ENCODE measurements at places on chromosomes 16 and 17.

GRCh38 chr17:62760945-62761267, 47.2 kb downstream of the MARCHF10 start:
- H3K27me3 ChIP-seq, result no peaks in the 10 kb centered on the region
- H3K27ac ChIP-seq, result no peak overlapping the region
- H3K4me1 ChIP-seq, result peaks cover 8% of the 10 kb centered on the region

- no peaks in the 10 kb centered on the region for H3K4me1 ChIP-seq
- no peaks in the 10 kb centered on the region for H3K27me3 ChIP-seq
- DNase-seq, result no peak
Measured at GRCh38 chr17:3818786-3819185, 17.8 kb upstream of the ITGAE start.

GRCh38 chr16:55421226-55421625, 57.8 kb upstream of the MMP2 start:
- peaks cover 3% of the 10 kb centered on the region for H3K27me3 ChIP-seq
- no peak overlapping the region for H3K4me3 ChIP-seq
- DNase-seq, result no peak
- no peaks in the 10 kb centered on the region for H3K4me1 ChIP-seq
- no peak overlapping the region for H3K27ac ChIP-seq
- no peaks in the 10 kb centered on the region for H3K36me3 ChIP-seq

GRCh38 chr17:62381561-62381960, 1.2 kb downstream of the EFCAB3 start:
- no peak overlapping the region for H3K27ac ChIP-seq
- H3K4me3 ChIP-seq, result no peak overlapping the region
- H3K27me3 ChIP-seq, result peaks cover 33% of the 10 kb centered on the region

DNA sequence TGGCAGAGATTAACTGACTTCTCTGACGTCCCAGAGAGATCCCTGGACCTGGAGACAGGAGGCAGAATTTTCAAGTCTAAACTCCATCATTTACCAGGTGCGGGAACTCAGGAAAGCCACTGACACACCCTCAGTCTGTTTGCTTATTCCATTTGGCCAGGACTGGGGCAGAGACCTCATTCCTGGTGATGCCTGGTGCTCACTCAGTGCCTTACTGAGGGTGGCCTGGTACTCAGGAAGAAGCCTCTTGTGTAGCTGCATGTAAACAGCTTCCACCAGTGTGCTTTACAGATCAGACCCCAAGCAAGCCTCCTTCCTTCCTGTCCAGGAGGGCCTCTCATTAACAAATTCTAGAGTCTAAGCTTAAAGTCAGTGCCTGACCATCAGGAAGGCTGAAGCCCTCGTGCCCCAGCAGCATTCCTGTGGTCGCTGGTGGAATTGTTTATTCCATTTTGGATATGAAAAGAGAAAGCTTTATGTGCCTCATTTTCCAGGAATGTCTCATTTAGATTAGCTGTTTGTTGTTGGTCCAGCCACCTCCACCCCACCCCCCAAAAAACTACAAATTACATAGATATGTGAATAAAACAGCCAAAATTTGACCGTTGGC, 236.1 kb upstream of the CDH5 start:
- no peak overlapping the region for H3K4me3 ChIP-seq
- DNase-seq, result no peak
- H3K27ac ChIP-seq, result no peak overlapping the region
- H3K36me3 ChIP-seq, result no peaks in the 10 kb centered on the region
- peaks cover 2% of the 10 kb centered on the region for H3K27me3 ChIP-seq

GRCh38 chr16:23840310-23840709, 4.5 kb downstream of the PRKCB start:
- no peaks in the 10 kb centered on the region for H3K4me1 ChIP-seq
- H3K36me3 ChIP-seq, result no peaks in the 10 kb centered on the region
- no peak overlapping the region for H3K27ac ChIP-seq
- DNase-seq, result no peak

DNA sequence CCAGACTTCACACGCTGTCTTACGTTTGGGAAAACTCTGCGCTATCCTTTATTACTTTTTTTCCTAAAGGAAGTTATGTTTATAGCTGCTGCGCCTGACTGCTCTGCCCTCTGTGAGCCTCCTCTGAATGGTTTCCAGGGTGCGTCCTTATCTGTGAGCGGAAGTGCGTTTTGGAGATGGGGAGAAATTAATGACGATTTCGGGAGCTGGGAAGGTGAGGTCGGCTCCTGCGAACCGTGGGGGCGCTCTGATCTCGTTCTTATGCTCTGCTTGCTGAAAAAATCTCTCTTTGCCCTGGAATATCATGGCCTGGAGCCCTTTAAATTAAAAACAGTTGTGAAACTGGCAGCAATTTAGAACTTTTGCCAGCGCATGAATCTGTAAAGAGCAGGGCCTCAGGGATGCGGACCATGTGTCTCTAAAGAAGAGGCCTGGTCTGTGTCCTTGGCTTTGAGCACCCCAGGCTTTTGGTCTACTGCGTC, 135.7 kb upstream of the ZFHX3 start:
- no peaks in the 10 kb centered on the region for H3K27me3 ChIP-seq
- no peak overlapping the region for H3K27ac ChIP-seq
- H3K36me3 ChIP-seq, result no peaks in the 10 kb centered on the region
- H3K4me1 ChIP-seq, result no peaks in the 10 kb centered on the region

GRCh38 chr16:83870830-83871229, 28.1 kb upstream of the MLYCD start:
- no peak overlapping the region for H3K4me3 ChIP-seq
- H3K27ac ChIP-seq, result no peak overlapping the region
- H3K4me1 ChIP-seq, result no peaks in the 10 kb centered on the region

DNA sequence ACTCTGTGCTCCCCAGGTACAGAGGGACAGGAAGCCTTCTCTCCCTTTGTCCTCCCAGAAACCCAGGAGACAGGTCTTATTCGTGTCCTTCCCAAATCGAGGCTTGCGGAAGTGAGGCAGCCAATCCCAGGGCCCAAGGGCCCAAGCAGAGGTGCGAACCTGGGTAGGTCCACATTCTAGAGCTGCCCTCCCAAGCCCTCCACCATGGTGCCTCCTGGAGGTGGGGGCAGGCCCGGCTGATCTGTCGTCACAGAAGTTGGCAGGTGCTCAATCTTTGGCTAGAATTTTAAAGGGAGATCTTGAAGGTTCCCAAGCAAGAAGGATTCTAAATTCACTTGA, 21.5 kb downstream of the MRC2 start:
- no peak overlapping the region for H3K4me3 ChIP-seq
- no peak overlapping the region for H3K27ac ChIP-seq
- no peaks in the 10 kb centered on the region for H3K27me3 ChIP-seq
- no peaks in the 10 kb centered on the region for H3K36me3 ChIP-seq
- no peak for DNase-seq
- peaks cover 33% of the 10 kb centered on the region for H3K4me1 ChIP-seq

GRCh38 chr17:30291543-30292285, at the start of gene BLMH:
Gene BLMH, minus strand, starts transcription at chr17:30291944. Its CDS starts 125 bp downstream, at chr17:30291819.
- H3K27me3 ChIP-seq, result no peaks in the 10 kb centered on the region
- no peak for DNase-seq
- peak within 1 kb of the TSS; percentile 91 for H3K27ac ChIP-seq

GRCh38 chr17:28597606-28598383, 1.0 kb downstream of the SPAG5 start:
- peak overlapping the region; percentile 95 for H3K27ac ChIP-seq
- no peak for DNase-seq
- peak overlapping the region; percentile 82 for H3K4me3 ChIP-seq
- H3K4me1 ChIP-seq, result peaks cover 10% of the 10 kb centered on the region
- H3K27me3 ChIP-seq, result no peaks in the 10 kb centered on the region
- H3K36me3 ChIP-seq, result peaks cover 8% of the 10 kb centered on the region

GRCh38 chr17:19630661-19631060, 17.9 kb upstream of the ALDH3A2 start:
- no peaks in the 10 kb centered on the region for H3K27me3 ChIP-seq
- H3K36me3 ChIP-seq, result no peaks in the 10 kb centered on the region
- H3K4me3 ChIP-seq, result no peak overlapping the region
- no peaks in the 10 kb centered on the region for H3K4me1 ChIP-seq

DNA sequence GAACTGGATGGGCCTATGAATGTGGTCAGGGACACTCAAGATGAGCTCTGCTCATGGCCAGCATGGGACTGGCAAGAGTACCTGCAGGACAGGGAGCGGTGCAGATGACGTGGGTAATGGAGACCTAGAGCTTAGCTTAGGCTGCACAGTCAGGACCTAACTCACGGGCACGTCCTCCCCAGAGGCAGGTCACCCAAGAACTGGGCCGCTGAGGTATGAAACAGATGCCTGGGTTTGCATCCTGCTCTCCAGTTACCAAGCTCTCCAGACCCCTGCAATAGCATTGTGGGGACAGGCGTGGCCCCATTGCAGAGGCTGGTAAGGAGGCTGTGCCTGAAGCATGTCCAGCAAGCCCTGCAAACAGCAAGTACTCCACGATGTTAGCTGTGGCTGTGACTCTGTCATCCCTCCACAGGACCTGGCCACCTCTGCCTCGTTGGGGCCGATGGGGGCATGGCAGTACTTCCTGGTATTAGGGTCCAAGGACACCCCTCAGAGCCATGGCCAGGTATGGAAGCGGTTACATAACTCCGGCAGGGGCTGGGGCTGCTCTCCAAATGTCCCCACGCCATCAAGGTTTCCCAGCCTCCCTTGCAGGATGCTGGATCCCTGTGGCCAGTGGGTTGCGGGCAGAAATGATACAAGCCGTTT, 37.5 kb upstream of the RBFOX3 start:
- H3K4me1 ChIP-seq, result no peaks in the 10 kb centered on the region
- no peak overlapping the region for H3K4me3 ChIP-seq
- no peaks in the 10 kb centered on the region for H3K36me3 ChIP-seq
- H3K27me3 ChIP-seq, result peaks cover 15% of the 10 kb centered on the region
- DNase-seq, result no peak

DNA sequence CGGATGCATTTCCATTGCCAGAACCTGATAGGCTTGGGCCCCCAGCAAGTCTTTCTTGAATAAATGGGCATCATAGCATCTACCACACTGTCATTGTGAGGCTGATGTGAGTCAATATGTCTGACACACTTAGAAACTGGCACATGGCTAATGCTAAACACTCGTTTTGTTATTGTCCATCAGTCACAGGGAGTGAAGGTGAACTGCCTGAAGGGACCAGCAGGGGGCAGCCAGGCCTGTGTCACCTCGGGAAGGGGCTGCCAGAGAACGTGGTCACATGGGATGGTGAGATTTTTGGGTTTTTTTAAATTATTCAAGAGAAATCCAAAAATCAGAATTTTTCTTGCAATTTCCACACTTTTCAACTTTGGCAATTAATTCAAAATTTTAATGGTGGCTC, 831 bp upstream of the RCVRN start:
- no peak for DNase-seq
- no peaks in the 10 kb centered on the region for H3K36me3 ChIP-seq
- no peaks in the 10 kb centered on the region for H3K27me3 ChIP-seq
- no peaks in the 10 kb centered on the region for H3K4me1 ChIP-seq

GRCh38 chr16:12429756-12430155, 373.9 kb downstream of the CPPED1 start:
- DNase-seq, result no peak
- no peak overlapping the region for H3K27ac ChIP-seq
- no peak overlapping the region for H3K4me3 ChIP-seq
- no peaks in the 10 kb centered on the region for H3K36me3 ChIP-seq

GRCh38 chr17:81998212-81998611, 20.8 kb downstream of the ASPSCR1 start:
- DNase-seq, result no peak

GRCh38 chr17:38509772-38510420, 81.6 kb downstream of the ARHGAP23 start:
- no peaks in the 10 kb centered on the region for H3K27me3 ChIP-seq
- peaks cover 12% of the 10 kb centered on the region for H3K4me1 ChIP-seq
- peak overlapping the region; percentile 60 for H3K27ac ChIP-seq
- H3K36me3 ChIP-seq, result no peaks in the 10 kb centered on the region
- DNase-seq, result no peak

DNA sequence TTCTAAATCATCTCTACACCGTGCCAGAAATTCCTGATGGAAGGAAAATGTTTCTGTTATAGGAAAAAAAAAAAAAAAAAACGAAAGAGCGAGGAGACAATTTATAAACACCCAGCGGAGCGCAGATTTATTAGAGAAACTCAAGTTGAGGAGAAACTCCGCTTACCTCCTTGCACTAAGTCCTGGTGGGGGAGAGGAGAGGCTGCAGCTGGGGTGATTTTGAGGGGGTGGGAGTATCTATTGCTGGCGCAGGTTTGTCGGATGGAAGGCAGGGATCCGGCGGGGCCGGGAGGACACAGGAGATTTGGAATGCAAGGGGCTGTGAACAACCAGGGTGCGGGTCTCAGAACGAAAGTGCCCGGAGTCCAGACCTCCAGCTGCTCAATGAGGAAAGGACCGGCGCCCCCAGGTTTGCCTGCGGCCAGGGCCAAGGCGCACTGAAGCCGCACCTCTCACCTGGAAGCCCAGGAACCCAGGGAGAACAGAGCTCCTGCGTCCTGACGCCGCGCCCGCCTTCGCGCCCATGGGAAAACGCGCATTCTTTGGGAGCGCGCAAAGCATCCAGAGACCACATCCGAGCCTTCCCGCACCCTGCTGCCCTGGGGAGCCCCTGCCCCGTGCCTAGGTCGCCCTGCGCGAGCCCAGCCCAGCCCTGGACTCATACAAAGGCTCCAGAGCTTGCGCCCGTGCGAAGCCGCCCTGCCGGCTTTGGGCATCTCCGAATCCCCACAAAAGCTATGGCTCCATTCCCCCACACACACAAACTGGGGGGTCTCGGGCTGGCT, 2.6 kb upstream of the HOXB8 start:
- H3K4me1 ChIP-seq, result peaks cover 60% of the 10 kb centered on the region
- H3K27me3 ChIP-seq, result no peaks in the 10 kb centered on the region
- H3K4me3 ChIP-seq, result peak overlapping the region; percentile 68
- H3K36me3 ChIP-seq, result no peaks in the 10 kb centered on the region
- H3K27ac ChIP-seq, result peak overlapping the region; percentile 99

DNA sequence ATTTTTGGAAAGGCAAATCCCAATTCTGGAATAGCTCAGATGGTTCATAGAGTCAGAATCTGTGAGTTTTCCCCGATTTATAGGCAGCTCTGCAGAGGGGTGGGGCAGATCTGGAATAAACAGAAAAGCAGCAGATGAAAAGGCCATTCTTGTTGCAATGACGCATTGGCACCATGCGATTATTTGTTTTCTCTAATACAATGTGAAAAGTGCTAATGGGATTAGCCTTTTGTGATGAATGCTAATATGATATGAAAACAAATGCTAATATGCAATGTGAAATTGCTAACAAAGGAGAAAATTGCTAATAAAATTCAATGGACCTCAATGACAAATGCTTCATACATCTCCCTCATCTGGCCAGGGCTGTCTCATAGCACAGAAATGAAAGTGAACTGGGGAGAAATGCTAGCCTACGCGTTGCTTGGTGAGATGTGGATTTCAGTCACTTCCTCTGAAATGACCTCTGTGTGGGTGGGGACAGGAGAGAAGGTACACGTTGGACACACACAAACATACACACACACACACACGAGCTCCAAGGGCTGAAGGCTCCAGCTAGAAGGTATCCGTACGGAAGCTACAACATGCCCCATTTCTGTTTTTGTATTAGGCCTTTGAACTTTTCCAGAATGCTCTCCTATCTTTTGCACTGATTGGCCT, 394.5 kb downstream of the XYLT1 start:
- no peak overlapping the region for H3K27ac ChIP-seq
- H3K36me3 ChIP-seq, result no peaks in the 10 kb centered on the region
- DNase-seq, result no peak
- H3K27me3 ChIP-seq, result peaks cover 15% of the 10 kb centered on the region
- H3K4me1 ChIP-seq, result no peaks in the 10 kb centered on the region
